ENCODE measurements at places on chromosomes 4 and X.

- no peak for DNase-seq
Observed at GRCh38 chr4:153266988-153267387, 62.7 kb downstream of the TRIM2 start.

- DNase-seq, result no peak
Observed at GRCh38 chr4:186345184-186345583, 79.2 kb downstream of the F11 start.

DNA sequence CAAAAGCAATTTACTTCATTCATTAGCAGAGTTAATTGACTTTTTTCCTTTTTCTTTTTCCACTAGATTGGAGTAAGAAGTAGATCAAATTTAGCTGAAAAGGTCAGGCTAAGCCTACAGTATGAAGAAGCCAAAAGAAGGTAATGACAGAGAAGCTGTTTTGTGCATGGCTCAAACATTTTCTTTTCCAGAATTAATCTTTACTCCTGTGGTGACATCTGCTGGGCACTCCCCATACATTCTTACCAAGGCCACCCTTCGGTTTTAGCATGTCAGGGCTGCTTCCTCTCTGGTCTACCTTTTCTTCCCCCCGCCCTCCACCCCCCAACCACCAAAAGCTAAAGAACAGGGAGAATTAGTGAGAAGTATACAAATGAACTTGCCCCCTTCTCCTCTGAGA is 70.2 kb downstream of the CLDN22 start:
- DNase-seq, result no peak

DNA sequence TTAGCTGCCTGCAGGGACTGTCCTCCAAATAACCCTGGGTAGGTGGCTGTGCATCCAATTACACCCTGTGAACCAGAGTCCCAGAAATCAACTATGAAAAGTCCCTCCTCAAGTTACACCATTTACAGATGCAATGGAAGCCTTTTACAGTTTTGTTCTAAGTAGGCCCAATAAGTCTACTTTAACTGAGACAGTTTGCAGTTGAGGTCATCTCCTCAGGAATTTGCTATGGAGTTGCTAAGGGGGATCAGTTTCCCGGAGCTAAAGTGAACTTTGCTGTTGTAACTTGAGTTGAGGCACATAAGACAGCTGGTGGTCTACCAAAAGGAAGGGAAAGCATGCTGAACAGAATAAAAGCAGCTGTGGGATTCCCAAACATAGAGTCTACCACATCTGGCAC is 121.6 kb upstream of the STK26 start:
- no peak for DNase-seq

DNA sequence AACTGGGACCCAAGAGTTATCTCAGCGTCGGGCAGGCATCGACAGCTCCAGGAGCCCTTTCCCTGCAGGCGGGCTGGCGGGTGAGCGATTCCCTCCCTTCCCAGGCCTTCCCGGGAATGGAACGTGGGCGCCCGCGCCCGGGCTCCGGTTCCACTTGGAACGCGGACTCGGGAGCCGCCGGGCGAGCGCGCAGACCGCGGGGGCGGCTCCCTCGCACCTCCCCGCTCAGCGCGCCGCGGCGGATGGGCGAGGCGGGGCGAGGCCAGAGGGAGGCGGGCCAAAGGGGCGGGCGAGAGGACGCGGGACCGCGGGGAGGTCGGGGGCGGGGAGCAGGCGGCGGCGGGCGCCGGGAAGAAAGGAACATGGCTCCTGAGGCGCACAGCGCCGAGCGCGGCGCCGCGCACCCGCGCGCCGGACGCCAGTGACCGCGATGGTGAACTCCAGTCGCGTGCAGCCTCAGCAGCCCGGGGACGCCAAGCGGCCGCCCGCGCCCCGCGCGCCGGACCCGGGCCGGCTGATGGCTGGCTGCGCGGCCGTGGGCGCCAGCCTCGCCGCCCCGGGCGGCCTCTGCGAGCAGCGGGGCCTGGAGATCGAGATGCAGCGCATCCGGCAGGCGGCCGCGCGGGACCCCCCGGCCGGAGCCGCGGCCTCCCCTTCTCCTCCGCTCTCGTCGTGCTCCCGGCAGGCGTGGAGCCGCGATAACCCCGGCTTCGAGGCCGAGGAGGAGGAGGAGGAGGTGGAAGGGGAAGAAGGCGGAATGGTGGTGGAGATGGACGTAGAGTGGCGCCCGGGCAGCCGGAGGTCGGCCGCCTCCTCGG is at the start of gene PKD2:
Gene PKD2, plus strand, starts transcription at position 332 of the 818 bp plus-strand sequence. Its CDS starts 99 bp downstream, at position 431.
- DNase-seq, result no peak

- DNase-seq, result no peak
Observed at GRCh38 chr4:82898322-82899243, 2.0 kb upstream of the THAP9 start.

DNA sequence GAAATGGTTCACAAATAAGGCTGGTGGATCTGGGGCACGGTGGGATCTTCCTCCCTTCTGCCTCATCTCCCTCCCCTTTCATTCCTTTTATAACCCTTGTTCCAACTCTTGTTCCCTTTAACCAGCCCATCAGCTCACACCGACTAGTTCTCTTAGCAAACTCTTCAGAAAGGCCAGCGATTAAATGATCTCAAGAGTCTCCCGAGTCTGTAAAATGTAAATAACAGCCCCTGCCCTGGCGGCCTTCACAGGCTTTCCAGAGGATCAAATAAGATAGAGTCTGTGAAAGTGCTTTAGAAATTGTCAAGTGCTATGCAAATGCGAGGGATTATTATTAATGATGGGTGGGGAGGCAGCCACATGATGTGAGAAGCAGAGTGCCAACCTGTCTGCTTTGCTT is 27.1 kb downstream of the TSC22D3 start:
- no peak for DNase-seq

GRCh38 chr4:144597171-144597570 is 48.8 kb upstream of the HHIP start:
- DNase-seq, result no peak

DNA sequence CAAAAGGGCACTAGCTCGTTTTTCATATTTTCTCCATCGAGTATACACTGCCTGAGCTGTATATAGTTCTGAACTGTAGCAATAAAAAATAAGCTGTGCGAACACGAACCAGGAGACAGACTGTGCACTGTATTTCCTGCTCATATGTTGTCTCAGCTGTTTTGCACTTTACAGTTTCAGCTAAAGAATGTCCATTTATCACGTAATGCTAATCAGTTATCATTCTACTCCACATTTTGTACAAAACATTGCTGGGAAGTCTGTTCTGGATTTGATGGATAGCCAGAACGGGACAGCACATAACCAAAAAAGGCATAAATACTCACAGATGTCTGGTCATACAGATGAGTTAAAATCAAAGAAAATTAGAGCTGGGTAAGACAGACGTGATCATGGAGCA is 315.5 kb upstream of the ADGRL3 start:
- DNase-seq, result no peak
